ENCODE measurements at places on chromosomes 4 and X.

GRCh38 chrX:149275836-149276235 lies 229.3 kb downstream of the IDS start:
- DNase-seq = no peak

DNA sequence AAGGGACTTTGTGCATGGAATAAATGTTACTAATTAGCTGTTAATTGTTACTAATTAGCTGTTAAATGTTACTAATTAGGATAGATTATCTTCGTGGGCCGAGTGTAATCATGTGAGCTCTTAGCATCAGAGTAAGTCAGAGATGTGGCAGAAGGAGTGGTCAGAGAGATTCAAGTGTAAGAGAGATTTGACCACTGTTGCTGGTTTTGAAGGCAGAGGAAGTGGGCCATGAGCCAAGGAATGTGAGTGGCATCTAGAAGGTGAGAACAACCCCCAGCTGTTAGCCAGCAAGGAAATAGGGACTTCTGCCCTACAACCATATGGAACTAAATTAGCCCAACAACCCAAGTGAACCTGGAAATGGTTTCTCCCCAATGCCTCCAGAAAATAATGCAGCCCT lies 28.2 kb downstream of the ODAPH start:
- DNase-seq = no peak

- no peak for DNase-seq
Observed at GRCh38 chr4:90540536-90540935, 413.3 kb downstream of the CCSER1 start.

DNA sequence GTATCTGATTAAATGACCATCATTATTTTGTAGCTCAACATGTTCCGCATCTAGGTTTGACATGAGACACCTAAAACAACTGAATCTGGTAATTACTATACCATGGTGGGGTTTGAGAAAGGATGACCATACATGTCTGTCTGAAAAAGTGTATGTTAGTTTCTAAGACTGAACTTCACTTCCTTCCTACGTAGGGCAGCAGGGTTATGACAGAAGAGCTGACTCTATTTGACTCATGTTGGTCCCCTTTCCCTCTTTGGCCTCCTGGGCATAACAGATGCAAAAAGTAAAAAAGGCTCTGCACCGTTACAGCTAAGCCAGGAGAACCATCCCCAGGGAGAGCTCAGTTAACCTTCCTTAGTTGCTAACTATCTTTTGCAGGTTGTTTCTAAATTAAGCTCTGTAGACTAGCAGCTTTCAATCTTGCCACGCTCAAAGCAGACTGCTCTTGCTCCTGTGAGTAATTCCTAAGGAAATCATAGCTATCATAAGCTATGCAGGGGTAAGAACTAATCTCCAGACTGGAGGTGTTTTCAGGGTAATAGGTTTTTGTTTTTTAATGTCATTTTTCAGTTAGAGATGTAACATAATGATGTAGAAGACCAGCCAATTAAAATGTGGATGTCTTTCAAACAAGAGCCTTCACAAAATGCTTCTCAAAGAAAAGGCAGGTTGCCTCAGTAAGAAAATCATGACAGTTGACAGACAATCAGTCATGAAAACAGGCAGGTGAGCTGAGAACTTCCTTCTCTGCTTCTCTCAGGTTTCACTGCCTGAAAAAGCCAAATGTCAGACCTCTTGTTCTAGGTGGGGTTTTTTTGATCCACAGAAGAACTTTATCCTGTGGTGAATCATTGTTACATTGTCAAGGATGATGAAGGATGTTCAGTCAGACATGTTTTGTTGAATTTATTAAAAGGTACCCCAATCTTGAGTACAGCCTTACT lies 66.9 kb upstream of the DAPP1 start:
- DNase-seq = no peak

DNA sequence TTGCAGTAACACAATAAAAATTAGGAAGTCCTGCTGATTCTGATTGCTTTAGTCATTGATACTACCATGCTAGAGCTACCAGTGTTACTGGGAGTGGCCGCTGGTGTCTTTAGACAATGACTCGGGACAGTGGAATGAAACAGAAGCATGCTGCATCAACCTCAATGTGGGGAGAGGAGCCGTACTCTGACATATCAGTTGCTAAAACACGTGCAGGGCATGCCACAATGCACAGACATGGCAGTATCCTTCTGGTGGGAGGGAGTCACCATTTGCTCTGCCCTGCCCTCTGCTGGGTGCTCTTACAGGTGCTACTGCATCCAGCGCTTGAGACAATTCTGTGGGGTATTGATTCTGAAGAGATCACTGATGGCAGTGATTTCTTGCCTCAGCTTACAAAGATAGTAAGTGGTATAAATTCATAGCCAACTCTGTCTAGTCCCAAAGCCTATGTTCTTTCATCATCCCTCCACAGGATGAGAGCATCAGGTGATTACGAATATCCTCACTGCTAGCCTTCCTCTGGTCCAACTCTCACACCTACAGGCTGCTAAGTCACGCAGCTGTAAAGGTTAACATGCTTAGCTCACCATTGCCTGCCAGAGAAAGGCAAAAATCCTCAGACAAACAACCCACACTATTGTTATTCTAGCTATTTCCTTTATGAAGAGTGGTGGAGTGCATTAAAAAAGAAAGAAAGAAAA lies 43.7 kb downstream of the NSG1 start:
- peak; percentile 89 for DNase-seq

GRCh38 chrX:109783701-109784079 lies 50.6 kb upstream of the ACSL4 start:
- DNase-seq = no peak

All from NCI-H82 (cell line).